SW 1271 (cell line): ENCODE measurements at places on chromosomes 3 and 15.

DNA sequence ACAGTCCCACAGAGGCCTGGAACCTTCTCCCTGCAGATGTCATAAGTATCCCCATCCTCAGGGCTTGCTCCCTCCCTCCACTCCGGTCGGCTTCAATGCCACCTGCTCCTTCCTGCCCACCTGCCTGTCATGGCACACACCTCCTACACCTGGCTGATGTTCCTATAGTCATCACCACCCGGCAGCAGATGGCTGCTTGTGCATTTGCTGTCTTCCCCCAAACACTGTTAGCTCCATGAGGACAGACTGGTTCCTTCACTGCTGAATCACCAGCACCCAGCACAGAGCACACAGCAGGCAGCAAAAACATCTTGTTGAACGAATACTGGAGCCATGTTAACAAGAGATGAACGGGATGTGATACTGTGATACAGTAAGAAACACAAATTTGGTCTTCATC is 14.8 kb downstream of the TARS3 start:
- DNase-seq, result no peak

- no peak for DNase-seq
These were observed 165.1 kb upstream of the GOLIM4 start for GRCh38 chr3:168260859-168261258.

- no peak for DNase-seq
These were observed 1004.9 kb downstream of the FHIT start for GRCh38 chr3:60246361-60246760.

DNA sequence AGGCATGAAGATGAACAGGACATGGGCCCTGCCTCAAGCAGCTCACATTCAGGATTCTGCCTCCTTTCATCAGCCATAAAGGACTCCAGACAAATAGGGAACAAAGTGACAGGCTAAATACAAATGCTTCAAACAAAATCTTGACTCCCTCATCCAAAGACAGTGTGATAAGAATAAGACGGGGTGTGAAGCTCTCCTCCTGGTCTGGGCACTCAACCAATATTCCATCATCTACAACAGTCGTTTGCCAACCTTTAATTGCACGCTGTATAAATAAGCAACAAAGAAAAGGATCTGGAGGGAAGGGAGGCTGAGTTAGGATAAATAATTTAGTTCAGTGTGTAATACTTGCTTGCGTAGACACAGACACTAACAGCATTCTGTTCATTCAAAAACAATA is 5.4 kb downstream of the CCDC54 start:
- no peak for DNase-seq

- DNase-seq, result peak; percentile 7
These were observed 123.1 kb upstream of the STRIT1 start for GRCh38 chr3:155416500-155417118.

DNA sequence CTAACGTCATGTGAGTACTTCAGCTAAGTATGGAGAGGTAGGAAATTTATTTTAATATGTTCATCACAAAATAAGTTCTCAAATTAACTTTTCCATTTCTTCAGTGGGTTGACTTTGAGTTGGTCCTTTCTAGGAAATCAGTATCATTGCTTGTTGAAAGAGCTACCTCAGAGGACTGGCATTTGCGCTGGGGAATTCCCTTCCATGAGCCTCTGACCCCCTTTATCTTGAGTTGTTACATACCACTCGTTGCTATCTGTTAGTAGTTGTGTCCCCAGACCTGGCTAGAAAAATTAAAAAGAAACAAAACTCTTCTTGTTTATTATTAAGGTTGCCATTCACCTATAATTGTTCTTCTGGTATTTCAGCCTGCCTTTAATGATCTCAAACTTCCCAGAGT is 96.8 kb upstream of the ROBO2 start:
- no peak for DNase-seq

DNA sequence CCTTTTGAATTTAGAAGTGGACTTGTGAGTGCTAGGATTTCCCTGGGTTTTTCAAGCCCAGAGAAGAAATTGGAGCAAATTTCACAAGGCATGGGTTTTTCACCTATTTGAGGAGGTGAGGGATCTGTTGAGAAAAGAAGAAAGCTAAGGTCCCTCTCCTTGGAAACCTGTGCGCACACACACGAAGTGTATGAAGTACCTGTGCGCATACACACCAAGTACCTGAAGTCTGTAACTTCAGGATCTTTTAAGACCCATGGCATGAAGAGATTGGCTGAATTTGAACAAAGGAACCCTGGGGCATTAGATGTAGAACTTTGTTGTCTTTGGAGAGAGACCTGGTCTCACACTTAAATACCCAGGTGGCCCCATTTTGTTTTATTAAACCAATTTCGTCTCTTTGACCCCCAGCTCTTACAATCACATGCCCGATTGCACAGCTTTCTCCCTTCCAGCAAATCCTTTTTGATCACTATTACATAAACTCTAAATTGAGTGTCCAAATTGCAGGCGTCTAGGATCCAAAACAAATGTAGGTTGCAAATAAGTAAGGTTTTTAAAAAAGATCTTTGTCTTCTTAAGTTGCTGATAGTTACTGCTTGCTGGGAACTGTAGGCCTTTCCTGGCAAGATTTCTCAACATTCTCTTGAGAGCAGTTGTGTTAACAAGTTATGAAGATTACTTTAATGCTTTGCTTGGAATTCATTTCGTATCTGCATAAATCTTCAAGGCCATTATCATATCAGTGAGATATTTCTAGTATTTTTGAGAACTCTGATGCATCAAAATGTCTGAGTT is 64.3 kb downstream of the CMTM8 start:
- DNase-seq, result no peak

DNA sequence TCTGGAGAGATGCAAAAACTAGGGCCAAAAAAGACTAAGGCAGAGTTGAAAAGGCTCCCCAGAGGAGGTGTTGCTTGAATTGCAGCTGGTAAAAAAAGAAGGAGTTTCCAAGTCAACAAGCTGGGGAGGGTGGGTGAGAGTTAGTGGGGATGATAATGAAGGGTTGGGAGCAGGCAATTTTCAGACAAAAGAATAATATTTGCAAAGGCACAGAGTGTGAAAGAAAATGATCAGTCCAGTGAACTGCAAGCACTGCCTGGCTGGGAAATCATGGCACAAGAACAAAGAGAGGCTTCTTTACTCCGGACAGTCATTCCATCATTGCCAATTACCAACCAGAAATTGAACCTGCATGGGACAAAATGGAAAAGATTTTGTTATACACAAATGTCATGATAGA is 42.2 kb downstream of the C3orf85 start:
- DNase-seq, result no peak

DNA sequence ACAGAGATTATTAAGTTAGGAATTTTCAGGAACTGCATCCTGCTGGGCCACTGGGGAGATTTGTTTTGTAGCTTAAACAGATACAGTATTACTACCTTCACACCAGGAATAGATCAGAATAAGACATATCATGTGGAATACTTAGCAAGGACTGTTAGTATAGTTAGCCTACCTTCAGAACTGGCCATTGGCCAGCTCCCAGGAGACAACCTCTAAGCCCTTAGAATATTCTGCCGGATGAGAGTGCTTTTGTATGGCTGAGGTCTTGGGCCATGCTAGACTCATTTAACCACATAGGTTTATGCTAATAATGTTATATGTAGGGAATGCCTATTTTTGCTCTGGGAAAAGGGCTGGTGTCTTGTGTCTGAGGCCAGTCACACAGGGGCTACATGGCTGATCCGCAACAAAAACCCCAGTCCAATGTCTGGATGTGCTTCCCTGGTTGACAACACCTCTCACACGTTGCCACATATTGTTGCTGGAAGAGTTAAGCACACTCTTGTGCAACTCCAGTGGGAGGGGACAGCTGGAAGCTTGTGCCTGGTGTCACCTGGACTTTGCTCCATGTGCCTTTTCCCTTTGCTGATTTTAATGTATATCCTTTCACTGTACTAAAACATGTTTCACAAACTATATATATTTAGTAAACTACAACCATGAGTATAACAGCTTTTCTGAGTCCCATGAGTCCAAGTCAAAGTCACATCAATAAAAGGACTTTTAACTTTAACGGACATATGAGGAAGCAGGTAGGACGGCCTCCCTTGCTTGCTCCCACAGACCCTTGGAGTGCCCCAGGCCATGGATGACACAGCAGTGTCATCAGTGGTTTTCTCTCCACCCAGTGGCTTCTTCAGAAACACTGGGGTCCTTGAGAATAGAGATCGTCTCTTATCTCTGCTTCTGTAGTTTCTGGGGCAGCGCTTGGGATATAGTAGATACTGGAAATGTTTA is 118.0 kb upstream of the C3orf80 start:
- DNase-seq, result no peak

DNA sequence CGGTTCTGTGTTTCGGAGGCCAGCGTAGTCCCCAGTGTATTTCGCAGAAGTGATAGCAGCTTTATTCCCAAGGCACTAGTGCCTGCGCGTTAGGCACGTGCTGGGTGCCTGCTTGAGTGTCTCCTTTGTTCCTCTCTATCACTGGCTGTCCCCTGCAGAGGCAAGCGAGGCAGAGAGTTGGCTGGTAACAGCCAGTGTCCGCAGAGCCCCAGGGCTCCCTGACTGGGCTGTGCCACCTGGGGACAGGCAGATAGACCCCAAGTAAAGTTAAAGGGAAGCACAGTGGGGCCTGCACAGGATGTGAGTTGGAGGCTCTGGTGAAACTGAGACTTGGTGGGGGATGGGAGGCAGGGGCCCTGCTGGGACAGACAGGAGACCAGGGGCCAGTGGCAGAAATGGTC is 50.7 kb downstream of the APBA2 start:
- DNase-seq, result no peak

DNA sequence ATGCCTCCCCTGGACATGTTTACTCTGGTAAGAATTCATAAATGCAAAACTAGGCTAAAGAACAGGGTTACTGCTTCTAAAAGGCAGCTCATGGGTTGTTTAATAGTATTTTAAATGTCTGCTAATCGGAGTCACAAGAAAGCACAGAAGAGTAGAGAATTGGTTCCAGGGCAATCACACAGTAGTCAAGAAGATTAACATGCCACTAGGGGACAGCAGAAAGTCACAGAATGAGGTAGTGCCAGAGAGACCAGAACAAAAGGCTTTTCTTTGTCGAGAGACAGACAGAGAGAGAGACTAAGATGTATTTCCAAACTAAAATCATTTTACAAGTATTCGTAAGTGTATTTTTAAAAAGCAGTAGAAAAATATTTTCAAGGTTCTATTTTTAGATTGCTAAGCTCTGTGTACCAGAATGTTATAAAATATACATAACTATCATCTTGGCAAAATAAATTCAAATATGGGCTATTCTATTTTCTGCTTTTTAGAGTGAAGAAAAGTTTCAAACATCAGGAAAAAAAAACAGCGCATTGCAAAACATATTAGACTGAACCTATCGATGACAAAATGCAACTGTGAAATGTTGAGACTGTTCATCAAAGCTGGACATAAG is 78.3 kb upstream of the CDIN1 start:
- peak; percentile 66 for DNase-seq

- no peak for DNase-seq
These were observed 299.9 kb downstream of the UACA start for GRCh38 chr15:70463453-70463834.

DNA sequence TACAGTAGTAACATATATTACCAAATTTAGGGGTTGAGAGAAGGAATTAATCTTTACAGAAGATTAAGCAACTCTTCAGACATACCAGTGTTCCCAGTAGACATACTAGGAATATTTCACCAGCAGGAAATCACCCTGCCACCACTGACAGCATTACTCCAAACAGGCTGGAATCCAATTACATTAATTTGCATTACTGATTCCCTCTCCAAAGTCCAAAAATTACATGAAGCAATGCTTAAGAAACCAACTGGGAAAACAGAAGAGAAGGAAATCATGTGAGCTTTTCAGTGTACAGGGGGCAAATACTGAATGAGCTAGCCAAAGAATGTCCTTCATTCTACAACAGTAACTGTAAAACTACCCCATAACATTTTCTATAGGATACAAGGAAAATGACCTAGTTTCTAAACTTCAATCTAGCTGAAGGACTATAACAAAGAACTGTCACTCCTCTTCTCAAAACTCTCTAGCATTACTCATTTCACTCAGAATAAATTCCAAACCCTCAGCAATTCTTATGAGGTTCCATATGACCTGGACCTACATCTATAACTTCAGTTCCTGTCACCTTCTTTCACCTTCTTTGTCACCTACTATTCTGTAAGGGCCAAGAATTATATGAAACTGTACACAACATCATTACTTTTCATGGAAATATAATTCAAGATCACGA is 72.7 kb downstream of the INO80 start:
- no peak for DNase-seq

- DNase-seq, result no peak
These were observed 66.7 kb upstream of the TNIK start for GRCh38 chr3:171526869-171527268.

DNA sequence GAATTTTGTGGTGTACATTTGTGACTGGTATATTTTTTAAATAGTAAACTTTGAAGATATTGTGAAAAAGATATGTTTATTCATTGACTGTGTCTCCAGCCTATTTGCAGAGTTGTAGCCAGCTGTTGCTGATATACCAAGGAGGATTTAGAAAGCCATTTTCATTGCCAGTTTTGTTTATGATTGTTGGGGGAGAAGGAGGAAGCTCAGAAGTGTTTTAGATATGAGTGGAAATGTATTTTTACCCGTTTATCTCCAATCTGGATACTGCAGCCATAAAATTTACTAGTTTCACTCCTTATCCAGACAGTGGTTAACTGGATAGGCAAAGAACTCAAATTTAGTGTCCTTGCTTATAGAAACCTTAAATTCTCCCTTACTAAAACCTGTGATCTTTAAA is 18.8 kb downstream of the ATP11B start:
- no peak for DNase-seq

DNA sequence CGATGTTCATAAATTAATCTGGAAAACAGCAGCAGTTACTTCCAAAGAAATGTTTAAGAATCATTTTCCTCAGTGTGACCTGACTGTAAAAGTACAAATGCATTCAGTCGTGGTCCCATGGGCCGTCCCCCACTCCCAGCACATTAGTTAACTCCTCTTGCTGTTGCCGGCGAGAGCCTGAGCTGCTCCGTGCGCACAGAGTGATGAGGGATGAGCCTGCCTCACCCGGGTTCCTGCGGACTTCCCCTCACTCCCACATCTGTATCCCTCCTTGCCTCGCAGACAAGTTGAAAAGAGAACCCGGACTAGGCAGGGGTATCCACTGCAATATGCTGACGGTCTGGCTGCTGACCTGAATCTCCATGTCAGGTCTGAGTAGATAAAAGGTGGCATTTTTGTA is 861.7 kb upstream of the NR2F2 start:
- DNase-seq, result no peak

DNA sequence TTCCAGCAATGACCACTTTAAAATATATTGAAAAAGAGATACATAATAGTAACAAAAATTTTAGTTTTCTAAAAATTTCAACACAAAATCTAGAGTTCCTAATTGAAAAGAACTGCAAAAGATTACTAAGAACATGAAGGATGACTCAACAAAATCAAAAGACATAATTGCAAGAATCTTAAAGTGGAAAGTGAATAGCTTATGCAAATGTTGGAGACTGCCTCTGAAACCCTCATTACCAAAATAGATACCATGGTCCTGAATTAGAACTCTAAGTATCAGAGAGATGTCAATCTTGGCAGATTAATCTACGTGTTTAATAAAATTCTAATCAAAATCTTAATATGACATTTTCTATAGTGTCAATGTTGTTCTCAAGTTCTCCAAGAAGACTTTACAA is 60.7 kb upstream of the SGO1 start:
- no peak for DNase-seq

GRCh38 chr15:80924278-80924677 is 65.3 kb downstream of the MESD start:
- DNase-seq, result no peak
